WTC11 (cell line): ENCODE measurements at places on chromosomes 3 and 15. TPM values are rescaled to one million over a fixed set of nuclear protein-coding genes. Genes with fewer than 3 reads are reported as not detected.

Gene GPR27
- 14.7 to 16.4 TPM (median 14.8 TPM) in 3 replicates for total RNA-seq

Gene RLBP1
- total RNA-seq: not detected in 3 replicates

Gene PLA2G4F
- 0.11 to 0.18 TPM (median 0.16 TPM) in 3 replicates for total RNA-seq

DNA sequence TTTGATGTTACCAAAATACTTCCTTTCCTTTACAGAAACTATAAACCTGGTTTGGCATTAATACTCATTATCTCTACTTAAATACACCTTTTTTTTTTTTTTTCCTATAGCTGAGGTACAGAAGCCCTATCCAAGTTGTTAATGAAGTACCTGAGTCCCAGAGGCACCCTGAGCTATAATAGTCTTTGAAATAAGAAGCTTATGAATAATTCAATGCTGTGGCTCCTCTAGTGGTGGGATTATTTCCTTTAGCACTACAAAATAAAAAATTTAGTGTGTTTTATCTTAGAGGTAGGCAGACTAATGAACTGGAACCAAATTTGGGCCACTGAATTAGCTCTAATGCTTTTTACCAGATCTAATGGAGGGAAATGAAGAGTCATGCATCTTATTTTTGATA is 611.9 kb downstream of the EDEM1 start:
- no peak overlapping the region for H3K27ac ChIP-seq
- no peaks in the 10 kb centered on the region for H3K4me1 ChIP-seq
- peaks cover 8% of the 10 kb centered on the region for H3K36me3 ChIP-seq
- no peak overlapping the region for H3K4me3 ChIP-seq
- no peaks in the 10 kb centered on the region; the same call in 1 of the 2 replicates for H3K27me3 ChIP-seq

DNA sequence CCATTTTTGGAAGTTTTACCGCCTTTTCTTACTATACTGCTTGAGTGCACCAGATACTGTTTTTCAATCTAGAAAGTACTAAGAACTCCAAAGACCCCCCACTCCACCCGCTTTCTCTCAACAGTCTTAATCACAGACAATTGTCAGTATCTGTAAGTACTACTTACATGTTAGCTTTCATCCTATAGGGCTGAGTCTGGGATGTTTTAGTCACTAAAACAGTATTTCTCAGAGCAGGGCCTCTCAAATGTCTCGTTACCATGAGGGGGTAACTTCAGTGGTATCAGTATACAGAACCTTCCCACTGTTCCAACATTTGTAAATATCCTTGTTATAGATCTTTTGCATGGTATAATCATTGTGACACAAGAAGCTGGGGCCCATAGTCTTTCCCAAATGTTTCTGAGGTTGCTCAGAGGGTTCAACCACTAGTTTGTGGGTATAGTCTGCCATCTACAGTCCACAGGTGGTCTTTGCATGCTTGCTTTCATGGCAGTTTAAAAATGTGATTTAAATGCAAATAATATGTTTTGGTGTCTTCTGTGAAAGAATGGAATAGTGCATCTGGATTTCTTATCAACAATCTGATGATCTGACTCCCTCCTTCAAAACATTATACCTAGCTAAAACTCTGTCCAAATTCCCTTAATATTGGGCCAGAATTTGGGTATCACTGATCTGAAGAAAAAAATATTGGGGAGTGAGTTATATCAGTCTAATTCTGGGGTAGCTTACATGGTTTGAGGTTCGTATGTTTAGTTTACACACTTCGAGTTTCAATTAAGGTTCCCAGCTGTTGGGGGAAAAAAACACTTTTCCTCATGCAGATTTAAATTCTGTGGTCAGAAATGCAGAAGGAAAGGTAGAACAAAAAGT is 18.0 kb upstream of the DNAJC13 start:
- H3K27me3 ChIP-seq: no peaks in the 10 kb centered on the region
- no peak overlapping the region for H3K4me3 ChIP-seq
- peaks cover 16% of the 10 kb centered on the region for H3K4me1 ChIP-seq

DNA sequence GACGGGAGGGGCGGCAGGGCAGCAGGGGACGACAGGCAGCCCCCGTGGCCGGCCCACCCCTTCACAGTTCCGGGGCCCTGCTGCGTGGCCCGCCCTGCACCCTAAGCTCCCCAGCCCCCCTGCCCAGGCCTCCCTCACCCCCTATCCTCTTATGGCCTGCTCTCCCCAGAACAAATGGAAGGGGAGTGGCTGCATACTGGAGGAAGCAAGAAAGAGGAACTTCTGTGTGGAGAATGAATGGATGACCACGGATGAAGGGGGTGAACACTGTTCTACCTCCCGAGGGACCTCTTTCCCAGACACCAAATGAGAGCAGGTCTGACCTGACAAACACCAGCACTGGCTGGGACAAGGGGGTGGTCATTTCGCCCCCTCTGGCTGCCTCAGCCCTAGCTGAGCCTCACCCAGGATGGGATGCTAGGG is 25.0 kb downstream of the SEC61A1 start:
- no peak for DNase-seq
- H3K27ac ChIP-seq: no peak overlapping the region
- no peaks in the 10 kb centered on the region; the same call in 1 of the 2 replicates for H3K27me3 ChIP-seq
- peak overlapping the region; percentile 39 for H3K4me3 ChIP-seq
- peaks cover 33% of the 10 kb centered on the region for H3K36me3 ChIP-seq

DNA sequence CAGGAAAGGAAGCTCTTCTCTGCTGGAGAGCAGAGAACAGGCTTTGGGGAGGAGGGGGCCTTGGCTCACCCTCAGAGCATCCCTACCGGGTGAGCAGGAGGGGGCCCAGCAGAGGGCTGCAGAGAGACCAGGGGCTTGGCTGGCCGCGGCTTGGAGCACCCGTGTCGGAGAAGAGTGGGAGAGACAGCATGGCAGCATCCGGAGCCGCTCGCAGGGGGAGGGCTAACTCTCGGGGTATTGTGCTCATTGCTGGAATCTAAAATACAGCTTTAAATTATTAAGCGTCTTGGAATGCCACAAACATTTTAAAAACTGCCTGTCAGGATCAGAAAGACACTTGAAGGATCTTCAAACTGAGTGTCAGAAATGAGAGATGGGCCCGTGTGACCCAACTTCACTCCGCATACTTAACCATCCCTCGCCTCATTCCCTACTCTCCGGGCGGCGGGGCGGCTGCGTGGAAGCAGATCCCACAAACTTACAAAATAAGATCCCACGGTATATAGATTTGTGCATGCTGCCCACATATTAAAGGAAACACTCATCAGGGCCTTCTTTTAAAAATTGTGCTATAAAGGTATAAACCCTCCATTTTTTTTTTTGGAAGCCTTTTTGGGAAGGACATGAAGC is 53.9 kb downstream of the EIF4E3 start:
- DNase-seq: no peak
- H3K4me3 ChIP-seq: no peak overlapping the region
- no peaks in the 10 kb centered on the region; the same call in 1 of the 2 replicates for H3K27me3 ChIP-seq

DNA sequence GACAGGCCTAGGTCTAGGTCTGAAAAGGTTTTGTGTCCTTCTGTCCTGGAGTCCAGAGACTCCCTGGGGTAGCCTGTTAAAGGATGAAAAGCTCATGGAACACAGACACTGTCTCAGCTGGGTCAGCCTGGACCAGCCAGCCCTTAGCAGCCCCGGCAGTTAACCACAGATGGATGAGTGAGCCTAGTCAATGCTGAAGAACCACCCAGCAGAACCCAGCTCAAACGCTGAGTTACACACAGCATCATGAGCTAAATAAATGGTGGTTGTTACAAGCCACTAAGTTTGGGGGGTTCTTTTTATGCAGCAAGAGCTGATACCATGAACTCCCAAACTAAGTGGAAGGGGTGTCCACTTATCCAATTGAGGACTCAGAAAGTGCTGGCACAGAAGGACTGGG is 472.8 kb upstream of the PROK2 start:
- H3K4me3 ChIP-seq: no peak overlapping the region
- no peaks in the 10 kb centered on the region; the same call in 1 of the 2 replicates for H3K27me3 ChIP-seq
- peaks cover 25% of the 10 kb centered on the region for H3K4me1 ChIP-seq
- no peak for DNase-seq
- H3K27ac ChIP-seq: no peak overlapping the region
- H3K36me3 ChIP-seq: no peaks in the 10 kb centered on the region; the same call in 1 of the 2 replicates

DNA sequence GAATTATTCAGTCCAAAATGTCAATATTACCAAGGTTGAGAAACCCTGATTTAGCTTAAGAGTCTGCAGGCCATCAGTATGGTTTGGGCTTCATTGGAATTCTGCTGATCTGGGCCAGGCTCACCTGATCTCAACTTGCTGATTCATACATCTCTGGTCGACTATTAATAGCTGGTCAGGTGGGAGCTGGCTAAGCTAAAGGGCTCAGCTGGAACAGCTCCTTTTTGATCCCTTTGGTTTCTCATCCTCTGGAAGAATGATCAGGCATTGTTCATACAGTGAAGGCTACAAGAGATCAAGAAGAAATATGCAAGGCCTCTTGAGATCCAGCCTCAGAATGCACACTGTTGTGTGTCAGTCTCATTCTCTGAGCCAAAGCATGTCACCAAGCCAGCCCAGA is 123.3 kb upstream of the MME start:
- H3K27ac ChIP-seq: no peak overlapping the region
- no peak overlapping the region for H3K4me3 ChIP-seq
- DNase-seq: no peak

DNA sequence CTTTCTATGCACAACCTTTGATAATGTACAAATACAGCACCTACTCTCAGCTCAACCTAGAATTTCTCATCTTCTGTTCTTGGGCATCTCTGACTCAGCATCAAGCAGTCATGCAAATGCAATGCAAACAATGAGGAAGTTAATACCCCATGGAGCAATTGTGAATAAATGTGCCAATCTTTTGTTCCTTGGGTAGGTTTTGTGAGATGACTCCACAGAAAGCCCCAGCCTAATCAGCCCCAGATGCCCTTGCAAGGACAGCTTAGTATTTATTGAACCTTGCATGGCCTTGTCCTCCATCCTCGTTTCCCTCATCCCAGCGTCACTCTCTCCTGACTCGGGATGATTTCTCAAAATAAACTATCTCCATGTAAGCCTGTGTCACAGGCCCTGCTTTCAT is 494.7 kb upstream of the NECTIN3 start:
- no peaks in the 10 kb centered on the region for H3K27me3 ChIP-seq
- DNase-seq: peak; percentile 32
- peak overlapping the region; percentile 66 for H3K27ac ChIP-seq
- H3K36me3 ChIP-seq: peaks cover 15% of the 10 kb centered on the region
- no peak overlapping the region for H3K4me3 ChIP-seq
- H3K4me1 ChIP-seq: peaks cover 49% of the 10 kb centered on the region

DNA sequence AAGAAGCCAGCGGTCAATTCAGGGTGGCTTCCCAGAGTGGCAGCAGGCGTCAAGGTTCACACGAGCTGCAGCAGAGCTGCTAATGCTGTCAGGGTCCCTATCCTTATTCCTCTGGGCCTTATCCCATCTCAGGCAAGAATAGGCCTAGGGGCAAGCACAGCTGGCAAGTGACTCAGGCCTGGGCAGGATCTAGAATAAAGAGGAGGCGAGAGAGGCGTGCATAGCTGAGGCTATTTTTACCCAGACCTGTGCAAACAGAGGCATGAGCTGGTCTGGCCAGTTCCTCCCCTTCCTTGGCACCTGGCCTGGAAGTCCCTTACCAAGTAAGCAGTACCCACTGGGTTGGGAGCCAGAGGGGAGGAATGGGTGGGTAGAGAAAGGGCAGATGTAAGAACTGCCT is 12.2 kb upstream of the VIPR1 start:
- DNase-seq: no peak
- H3K4me3 ChIP-seq: no peak overlapping the region
- H3K27me3 ChIP-seq: peaks cover 22% of the 10 kb centered on the region
- no peaks in the 10 kb centered on the region for H3K36me3 ChIP-seq

GRCh38 chr15:93070132-93070531 is 18.9 kb downstream of the RGMA start:
- no peak for DNase-seq
- 0 out of 2 replicates have a peak overlapping the region, but pooled peaks have one; percentile 35 for H3K27ac ChIP-seq
- peaks cover 5% of the 10 kb centered on the region for H3K36me3 ChIP-seq
- H3K27me3 ChIP-seq: peaks cover 15% of the 10 kb centered on the region

DNA sequence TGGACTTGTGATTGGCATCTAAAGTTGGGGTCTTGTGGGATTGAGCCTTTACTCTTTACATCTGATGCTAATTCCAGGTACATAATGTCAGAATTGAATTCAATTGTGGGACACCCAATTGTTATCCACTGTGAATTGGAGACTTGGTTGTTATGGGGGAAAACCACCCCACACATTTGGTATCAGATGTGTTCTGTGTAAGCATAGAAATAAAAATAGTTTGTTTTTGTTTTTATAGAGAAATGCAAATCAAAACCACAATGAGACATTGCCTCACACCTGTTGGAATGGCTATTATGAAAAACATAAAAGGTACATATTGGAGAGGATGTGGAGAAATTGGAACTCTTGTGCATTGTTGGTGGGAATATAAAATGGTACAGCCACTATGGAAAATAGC is 58.5 kb downstream of the CPA3 start:
- H3K36me3 ChIP-seq: no peaks in the 10 kb centered on the region
- DNase-seq: no peak
- no peak overlapping the region for H3K27ac ChIP-seq
- no peak overlapping the region for H3K4me3 ChIP-seq
- no peaks in the 10 kb centered on the region for H3K4me1 ChIP-seq
